ENCODE measurements at places on chromosomes 4 and X.

DNA sequence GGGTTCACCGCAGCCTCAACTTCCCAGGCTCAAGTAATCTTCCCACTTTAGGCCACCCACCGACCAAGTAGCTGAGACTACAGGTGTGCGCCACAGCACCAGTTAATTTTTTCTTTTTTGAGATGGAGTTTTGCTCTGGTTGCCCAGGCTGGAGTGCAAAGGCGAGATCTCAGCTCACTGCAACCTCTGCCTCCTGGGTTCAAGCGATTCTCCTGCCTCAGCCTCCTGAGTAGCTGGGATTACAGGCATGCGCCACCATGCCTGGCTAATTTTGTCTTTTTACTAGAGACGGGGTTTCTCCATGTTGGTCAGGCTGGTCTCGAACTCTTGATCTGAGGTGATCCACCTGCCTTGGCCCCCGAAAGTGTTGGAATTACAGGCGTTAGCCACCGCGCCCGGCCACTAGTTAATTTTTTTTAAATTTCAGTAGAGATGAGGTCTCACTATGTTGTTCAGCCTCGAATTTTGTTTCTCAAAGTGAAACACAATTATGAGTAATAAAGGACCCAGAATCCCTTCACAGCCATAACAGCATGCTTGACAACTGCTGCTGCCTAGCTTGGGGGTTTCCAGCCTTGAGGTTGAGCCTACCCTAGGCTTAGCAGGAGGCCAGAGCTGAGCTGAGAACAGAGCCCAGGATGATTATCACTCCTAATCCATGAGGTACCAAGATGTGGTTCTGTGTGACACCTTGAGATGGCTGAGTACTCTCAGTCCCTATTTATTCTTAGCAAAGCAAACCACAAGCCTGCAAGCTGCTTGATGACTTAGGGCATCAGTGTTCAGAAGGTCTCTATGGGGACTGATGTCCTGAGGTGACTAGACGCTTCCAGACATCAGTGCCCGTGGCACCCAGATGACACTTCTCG is 41.6 kb upstream of the NKRF start:
- DNase-seq, result no peak

DNA sequence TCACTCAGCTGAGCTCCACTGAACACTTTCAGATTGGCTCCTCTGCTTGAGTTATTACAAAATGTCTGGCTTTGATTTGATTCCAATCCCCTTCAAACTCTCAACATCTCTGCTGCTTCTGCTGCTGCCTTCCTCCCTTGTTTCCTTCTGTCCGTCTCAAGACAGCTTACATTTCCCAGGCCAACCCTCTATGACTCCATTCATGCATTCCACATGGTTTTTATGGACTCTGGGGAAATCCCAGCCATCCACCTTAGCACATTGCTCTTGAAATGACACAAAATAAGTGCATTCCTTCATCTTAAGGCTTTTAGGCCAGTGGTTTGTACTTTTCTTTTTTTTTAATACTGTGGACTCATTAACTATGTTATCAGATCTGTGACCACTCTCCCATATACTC is 68.5 kb upstream of the TMEM164 start:
- DNase-seq, result no peak

DNA sequence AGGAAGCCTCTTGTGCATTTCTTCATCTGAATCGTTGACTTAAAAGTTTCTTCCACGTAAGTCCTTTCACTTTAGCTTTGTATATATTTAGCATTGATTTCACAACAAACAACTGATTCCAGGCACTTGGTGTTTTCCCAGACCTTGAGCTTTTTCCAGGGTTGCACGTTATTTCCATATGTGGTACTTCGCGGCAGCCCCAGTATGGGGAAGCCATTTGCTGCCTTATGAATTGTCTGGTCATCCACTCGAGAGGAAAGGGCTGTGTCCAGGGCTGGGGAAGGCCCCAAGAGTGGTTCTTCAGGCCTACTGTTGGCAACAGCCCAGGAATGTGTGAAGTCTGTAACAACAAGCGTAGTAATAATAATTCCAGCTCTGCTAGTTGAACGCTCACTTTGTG is 2.8 kb upstream of the TLR8 start:
- DNase-seq, result no peak

GRCh38 chr4:140645614-140646412 is 77.1 kb upstream of the UCP1 start:
- no peak for DNase-seq

DNA sequence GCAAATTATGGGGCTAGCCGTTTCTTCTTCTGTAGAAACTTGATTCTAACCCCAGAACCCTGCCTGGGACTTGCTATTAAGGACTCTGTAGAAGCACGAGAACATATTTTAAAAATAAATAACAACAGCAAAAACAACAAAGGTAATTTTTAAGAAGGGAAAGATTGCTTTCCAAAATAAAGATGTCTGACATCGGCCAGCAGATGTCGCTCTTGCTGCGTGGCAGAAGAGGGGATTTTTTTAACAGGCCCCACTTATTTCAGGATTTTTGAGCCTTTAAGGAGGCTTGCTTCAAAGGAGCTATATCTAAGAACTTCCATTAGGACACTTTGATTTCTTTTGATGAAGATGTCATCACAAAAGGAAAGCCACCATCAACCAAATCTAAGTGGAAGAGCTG is 62.8 kb upstream of the EGFL6 start:
- peak; percentile 12 for DNase-seq

GRCh38 chrX:20063716-20064351 is 52.9 kb downstream of the MAP7D2 start:
- DNase-seq, result no peak

DNA sequence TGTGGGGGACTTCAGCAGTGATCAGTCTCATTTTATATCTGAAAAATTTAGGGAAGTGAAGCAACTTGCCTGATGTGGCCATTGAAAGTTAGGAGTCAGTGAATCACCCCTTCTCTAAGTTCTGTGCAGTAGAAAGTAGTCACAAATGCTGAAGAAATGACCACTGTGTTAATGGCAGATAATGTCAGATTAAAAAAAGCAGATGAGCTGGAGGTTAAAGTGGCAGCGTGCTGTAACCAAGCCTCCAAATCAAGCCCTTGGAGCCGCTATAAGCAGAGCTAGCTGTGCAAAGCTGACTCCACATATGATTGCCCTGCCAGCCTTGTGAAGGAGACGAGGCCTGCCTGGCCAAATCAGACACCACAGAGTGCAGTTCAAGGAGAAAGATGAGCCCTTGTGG is 39.2 kb upstream of the PDE5A start:
- no peak for DNase-seq

DNA sequence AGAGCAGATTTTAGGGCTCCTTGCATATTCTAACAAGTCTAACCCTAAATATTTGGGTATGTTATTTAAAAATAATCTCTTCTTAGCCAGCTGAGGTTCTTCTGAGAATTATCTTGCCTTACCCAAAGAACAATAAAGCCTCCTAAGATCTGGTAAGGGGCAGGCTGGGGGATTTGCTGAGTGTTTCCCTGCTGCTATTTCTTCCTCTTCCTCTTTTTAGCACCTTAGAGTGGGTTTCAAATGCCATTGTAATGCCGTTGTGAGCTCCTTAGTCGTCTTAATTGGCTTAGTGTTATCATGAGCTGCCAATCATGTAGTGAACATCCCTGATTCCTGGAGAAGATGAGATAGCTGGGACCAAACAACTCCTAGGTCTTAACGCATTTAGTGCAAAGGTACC is 15.4 kb downstream of the STOX2 start:
- no peak for DNase-seq

DNA sequence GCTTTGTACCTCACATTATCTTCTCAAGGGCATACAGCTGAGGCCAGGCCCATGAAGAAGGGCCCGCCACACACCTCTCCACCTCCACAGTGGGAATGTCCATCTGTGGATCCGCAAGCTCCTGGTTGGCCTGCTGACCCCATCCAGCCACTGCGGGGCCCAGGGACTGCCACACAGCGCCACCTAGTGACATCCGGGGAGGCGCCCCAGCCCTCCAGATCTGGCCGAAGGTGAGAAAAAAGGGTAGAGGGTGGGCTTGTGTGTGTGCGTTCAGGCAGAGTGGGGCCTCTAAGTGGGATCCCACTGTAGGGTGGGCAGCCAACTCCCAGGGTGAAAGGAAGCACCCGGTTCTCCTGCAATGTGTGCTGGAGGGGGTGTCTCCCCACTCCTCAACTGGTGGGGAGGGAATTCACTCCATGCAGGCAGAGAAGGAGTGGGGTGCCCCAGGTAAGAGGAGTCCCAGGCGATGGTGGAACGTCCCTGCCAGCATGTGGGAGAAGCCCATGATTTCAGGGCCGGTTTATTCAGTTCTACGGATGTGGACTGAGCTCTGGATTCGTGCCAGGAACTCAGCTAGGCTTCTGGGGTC is 117.3 kb downstream of the ENPP6 start:
- DNase-seq, result no peak

GRCh38 chr4:69816236-69816635 is 43.7 kb downstream of the SULT1E1 start:
- DNase-seq, result no peak

- DNase-seq, result no peak
Measured at GRCh38 chr4:183959319-183960045, 54.4 kb downstream of the STOX2 start.

DNA sequence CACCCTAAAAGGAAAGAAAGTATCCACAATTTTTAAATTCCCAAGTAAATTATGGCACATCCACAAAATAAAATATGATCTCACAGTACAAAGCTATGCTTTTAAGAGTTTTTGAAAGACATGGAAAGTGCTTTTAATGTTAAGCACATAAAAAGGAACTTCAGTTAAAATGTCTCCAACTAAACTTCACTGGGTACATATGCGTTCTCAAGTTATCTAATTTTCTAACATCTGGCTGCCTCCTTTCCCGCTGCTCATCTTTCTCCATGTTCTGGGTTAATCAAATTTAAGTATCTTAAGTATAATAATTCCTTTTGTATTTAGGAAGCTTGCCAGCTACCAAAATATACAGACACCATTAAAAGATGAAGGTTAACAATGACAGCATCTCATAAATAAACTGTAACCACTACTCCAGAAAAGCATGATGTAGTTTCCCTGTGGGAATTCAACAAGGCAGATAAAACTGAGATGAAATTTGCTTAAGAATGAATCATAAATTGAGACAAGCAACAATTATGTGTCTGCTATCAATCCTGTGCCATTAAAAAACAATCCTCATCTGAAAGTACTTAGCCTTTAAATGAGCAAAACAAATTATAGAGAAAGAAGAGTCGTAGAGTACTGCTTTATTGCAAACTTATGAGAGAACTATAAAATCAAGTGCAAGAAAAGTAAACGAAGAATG is 25.1 kb downstream of the PRSS12 start:
- no peak for DNase-seq

GRCh38 chrX:119015407-119016237 is 41.2 kb downstream of the LONRF3 start:
- DNase-seq, result no peak

DNA sequence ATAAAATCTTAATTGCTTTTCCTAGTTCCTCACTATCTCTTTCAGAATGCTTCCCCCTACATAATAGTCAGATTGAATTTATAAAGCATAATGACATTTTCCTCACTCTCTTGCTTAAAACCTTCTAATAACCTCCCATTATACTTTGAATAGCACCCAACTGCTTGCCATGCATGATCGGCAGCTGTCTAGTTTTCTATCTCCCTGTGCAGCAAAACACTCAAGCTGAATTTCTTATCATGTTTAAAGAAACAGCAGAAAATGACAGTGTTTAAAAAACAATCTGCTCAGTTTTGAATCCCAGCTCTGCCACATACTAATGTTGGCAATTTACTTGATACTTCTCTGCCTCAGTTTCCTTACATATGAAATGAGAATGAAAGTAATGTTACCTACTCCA is 947.1 kb upstream of the HS3ST1 start:
- DNase-seq, result no peak

DNA sequence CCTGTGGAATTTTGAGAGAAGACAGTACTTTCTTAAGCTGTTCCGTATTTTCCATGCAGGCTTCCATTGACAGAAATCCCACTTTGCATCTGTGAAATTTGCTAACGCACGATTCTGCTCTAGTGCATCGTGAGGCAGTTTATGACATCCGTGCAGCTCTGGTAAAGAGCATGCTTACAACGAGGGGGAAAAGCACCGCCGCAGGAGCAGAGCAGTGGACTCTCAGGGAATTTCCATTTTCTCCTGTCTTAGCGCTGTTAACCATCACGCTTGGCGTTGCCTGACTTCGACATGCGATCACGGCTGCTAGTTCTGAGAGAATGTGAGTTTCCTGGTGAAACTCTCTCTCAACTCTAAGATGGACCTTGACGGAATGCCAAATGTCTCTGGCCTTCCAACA is 43.9 kb downstream of the DCTD start:
- no peak for DNase-seq

GRCh38 chrX:134718966-134719317 is 60.7 kb upstream of the PLAC1 start:
- DNase-seq, result no peak

- no peak for DNase-seq
Measured at GRCh38 chr4:1226598-1226997, 22.3 kb downstream of the CTBP1 start.
